ENCODE measurements at places on chromosomes 1 and 21. TPM values are rescaled to one million over a fixed set of nuclear protein-coding genes. Genes with fewer than 3 reads are reported as not detected.

The EFCAB14 gene
- polyA plus RNA-seq: 88.9 TPM

The PDE4B gene
- 6.8 TPM for polyA plus RNA-seq

The ZMYND12 gene
- 4.6 TPM for polyA plus RNA-seq

The B3GALT5 gene
- polyA plus RNA-seq: 1.5 TPM

The DENND2D gene
- 17.8 TPM for polyA plus RNA-seq

The ATP1A4 gene
- 0.80 TPM for polyA plus RNA-seq

The IVL gene
- 0.16 TPM for polyA plus RNA-seq

The HTR1D gene
- 0.31 TPM for polyA plus RNA-seq

The CYP4Z1 gene
- 0.30 TPM for polyA plus RNA-seq

The SPATA17 gene
- polyA plus RNA-seq: 16.7 TPM

The IL12RB2 gene
- polyA plus RNA-seq: 0.81 TPM

The RPTN gene
- polyA plus RNA-seq: not detected

The LMX1A gene
- polyA plus RNA-seq: not detected

The MAN1C1 gene
- polyA plus RNA-seq: 16.9 TPM

The ZBTB21 gene
- 8.8 TPM for polyA plus RNA-seq

The ASCL5 gene
- 0.20 TPM for polyA plus RNA-seq

Data from renal pelvis (tissue), 12 donors.